ENCODE measurements at places on chromosomes 2 and 18.

DNA sequence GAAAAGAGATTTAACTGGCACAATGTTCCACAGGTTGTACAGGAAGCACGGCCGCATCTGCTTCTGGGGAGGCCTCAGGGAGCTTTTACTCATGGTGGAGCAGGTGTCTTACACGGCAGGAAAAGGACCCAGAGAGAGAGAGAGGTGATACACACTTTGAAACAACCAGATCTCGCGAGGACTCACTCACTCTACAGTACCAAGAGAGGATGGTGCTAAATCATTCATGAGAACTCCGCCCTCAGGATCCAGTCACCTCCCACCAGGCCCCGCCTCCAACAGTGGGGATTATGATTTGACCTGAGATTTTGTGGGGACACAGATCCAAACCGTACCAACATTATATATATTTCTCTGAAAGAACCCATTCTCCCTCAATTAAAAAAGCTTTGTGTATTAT is 79.7 kb upstream of the DOCK10 start:
- no peak for DNase-seq
- H3K4me1 ChIP-seq, result peaks cover 4% of the 10 kb centered on the region
- no peaks in the 10 kb centered on the region for H3K27me3 ChIP-seq
- H3K4me3 ChIP-seq, result no peak overlapping the region

DNA sequence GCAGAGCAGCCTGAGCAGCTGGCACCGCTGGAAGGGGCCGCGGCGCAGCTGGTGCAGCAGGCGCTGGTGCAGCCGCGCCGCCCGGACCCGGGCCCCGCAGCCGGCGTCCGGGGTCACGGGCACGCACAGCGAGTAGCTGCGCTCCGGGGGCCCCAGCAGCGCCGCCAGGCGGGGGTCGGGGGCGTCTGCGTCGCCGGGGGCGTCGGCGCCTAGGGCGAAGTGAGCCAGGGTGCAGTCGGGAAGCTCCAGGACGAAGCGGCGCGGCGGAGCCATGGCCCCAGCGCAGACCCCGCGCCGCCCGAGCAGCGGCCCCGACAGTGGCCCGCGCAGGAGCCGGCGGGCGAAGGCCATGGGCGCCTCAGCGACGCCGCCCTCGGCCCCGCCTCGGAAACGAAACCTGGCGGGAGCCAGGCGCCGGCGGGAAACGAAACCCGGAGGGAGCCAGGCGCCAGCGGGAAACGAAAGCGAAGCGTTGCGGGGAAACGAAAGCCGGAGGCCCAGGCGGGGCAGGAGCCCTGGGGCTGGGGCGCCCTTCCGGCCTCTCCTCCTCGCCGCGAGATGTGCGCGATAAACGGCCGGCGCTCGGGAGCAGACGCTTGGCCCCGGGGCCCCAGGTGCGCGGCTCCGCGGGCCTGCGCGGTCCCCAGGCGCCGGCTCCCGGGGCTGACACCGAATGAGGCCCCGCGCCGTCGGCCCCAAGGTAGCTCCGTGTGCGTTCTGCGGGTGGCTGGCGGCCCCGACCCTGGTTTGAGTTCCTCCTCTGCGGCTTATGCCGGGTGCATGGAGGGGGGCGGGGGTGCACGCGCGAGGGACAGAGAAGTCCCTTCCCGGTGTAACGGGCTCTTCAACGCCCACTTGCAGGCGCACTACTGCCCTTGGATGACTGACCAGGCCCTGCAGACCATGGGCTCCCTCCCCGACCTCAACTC is at the start of gene CMPK2:
Gene CMPK2, minus strand, starts transcription at position 562 of the 929 bp plus-strand sequence. Its CDS starts 211 bp downstream, at position 351.
- H3K36me3 ChIP-seq, result peaks cover 65% of the 10 kb centered on the region
- peak within 1 kb of the TSS; percentile 98 for H3K27ac ChIP-seq
- DNase-seq, result peak; percentile 94

DNA sequence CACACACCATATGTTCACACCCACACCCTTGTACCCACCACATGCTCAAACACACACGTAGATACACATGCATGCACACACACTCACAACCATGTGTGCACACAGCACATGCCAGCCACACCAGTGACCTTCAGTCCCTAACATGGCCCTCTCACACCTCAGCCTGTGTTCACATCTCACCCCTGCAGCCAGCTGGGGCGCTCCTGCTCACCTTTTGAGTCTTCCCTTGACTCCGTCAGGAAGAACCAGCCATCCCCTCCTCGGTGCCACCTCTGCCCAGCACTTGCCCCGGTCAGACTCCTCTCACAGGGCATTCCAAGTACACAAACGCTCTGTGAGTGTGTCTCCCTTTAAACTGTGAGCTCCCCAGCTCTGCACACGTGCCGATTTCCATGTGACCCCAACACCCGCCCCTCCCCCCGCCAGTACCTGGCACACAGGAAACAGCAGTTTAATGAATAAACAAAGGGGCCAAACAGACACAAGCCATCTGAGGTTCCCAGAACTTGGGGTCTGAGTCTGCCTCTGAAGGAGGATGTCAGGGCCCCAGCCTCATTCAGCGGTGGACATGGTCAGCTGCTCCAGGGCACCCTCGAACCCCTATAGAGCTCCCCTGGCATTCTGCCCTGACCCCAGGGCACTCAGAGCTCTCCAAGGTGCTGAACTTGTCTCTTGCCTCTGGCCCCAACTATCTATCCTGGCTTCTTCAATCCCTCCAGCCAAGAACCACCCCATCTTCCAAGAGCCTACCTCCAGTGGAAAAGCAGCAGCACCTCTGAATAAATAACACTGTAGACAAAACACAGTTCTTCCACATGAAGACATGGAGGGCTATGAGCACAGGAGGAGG is 252.9 kb downstream of the ATAD2B start:
- no peaks in the 10 kb centered on the region for H3K36me3 ChIP-seq
- H3K27ac ChIP-seq, result no peak overlapping the region
- no peaks in the 10 kb centered on the region for H3K4me1 ChIP-seq
- DNase-seq, result peak; percentile 47
- H3K4me3 ChIP-seq, result no peak overlapping the region

GRCh38 chr2:127226132-127226519 is 6.0 kb upstream of the CYP27C1 start:
- H3K27ac ChIP-seq, result no peak overlapping the region
- H3K36me3 ChIP-seq, result no peaks in the 10 kb centered on the region
- DNase-seq, result no peak
- H3K27me3 ChIP-seq, result peaks cover 29% of the 10 kb centered on the region

DNA sequence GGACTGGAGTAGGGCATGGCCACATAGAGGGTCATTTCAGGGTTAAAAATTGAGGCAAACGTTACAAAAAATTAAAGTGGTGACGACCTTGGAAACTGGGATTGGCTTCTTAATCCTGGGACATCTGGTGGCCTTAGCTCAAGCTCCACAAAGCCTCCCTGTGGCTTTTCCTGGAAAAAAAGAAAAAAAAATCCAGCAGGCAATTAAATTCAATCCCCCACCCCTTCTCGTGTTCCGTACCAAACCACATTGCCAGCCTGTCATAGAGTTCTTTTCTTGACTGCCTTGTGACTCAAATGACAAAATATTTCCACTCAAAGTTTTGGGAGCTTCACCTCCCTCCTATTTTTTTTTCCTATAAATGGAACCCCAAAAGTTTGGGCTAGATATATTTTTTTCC is 195.6 kb downstream of the HRH4 start:
- H3K36me3 ChIP-seq, result no peaks in the 10 kb centered on the region
- H3K27me3 ChIP-seq, result no peaks in the 10 kb centered on the region
- no peak overlapping the region for H3K27ac ChIP-seq
- no peak for DNase-seq

DNA sequence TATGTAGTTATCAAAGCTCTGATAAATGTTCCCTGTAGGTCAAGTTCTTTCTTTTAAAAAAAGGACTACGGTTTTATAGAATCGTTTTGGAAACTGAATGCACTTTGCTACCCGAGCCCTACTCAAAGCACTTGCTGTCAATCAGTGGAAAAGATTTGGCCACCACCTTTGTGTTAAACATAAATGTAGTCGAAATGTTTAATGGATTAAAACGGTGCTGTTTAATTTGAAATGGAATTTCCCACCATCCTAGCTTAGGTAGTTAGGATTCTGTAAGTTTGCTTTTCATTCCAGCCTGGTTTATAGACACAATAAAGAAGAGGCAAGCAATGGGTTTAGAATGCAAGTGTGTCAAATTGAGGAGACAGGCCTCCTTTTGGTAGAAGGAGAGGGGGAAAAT is 69.4 kb upstream of the MMADHC start:
- H3K4me1 ChIP-seq, result no peaks in the 10 kb centered on the region
- H3K4me3 ChIP-seq, result no peak overlapping the region
- no peaks in the 10 kb centered on the region for H3K27me3 ChIP-seq
- H3K27ac ChIP-seq, result no peak overlapping the region

DNA sequence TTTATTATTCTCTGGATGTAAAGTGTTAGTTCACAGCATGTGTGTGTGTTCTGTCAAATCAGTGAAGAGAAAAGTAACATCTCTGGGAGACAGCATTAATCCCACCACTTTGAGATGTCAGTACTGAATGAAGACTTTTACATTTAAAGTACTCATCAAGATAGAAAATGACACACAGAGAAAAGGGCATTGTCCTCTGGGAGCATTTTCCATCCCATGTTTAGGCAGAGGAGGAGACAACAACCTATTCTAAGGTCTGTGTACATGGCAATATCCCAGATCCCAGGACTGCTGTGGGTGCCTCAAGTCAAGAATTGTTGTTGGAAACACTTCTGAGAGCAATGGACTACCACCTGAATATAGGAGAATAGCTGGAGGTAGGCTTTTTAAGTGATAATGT is 201.5 kb downstream of the PPP1R1C start:
- DNase-seq, result no peak
- H3K36me3 ChIP-seq, result no peaks in the 10 kb centered on the region
- H3K27ac ChIP-seq, result no peak overlapping the region
- no peak overlapping the region for H3K4me3 ChIP-seq
- no peaks in the 10 kb centered on the region for H3K4me1 ChIP-seq

- no peak overlapping the region for H3K27ac ChIP-seq
- no peak for DNase-seq
- no peak overlapping the region for H3K4me3 ChIP-seq
- peaks cover 7% of the 10 kb centered on the region for H3K27me3 ChIP-seq
Measured at GRCh38 chr2:24477229-24477628, 13.8 kb upstream of the NCOA1 start.

DNA sequence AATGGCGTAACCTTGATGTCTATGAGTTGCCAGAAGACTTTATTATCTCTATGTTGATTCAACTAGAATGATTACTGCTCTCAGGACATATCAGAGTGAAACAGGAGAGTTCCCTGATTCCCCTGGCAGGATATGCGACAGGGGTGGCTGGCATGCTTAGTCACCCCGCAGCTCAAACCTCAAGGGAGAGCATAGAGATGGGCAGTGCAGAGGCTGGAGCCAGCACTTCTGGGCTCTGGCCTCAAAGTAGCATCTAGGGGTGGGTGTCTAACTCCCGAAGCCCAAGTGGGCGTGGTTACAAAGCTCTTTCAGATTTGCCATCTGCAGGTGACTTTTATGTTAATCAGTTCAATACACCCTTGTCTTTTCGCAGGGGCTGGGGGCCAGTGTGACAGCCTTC is 391.6 kb downstream of the ADCYAP1 start:
- no peaks in the 10 kb centered on the region for H3K4me1 ChIP-seq
- H3K4me3 ChIP-seq, result no peak overlapping the region
- H3K27me3 ChIP-seq, result no peaks in the 10 kb centered on the region
- H3K27ac ChIP-seq, result no peak overlapping the region
- H3K36me3 ChIP-seq, result no peaks in the 10 kb centered on the region

DNA sequence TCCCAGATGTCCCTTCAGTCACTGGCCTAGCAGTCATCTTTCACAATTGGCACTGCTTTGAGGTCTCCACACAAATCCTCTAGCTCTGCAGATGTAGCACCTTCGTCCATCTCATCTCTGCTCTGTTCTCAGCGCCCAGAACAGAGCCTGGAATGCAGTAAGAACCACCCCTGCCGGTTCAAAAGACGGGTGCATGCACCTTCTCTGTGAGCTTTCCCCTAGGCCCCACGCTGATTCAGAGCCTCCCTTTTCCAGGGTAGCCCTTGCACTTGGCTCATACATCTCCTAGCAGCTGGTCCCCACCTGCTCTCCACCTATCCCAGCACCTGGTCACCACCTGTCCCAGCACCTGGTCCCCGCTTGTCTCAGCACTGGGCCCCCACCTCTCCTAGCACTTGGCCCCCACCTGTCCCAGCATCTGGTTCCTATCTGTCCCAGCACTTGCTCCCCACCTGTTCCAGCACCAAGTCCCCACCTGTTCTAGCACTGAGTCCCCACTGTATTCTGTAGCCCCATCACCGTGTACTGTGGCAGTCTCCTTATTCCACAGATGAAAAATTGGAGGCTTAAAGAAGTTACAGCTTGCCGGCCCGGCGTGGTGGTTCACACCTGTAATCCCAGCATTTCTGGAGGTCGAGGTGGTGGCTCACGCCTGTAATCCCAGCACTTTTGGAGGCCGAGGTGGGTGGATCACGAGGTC is 4.7 kb upstream of the KCNF1 start:
- no peak overlapping the region for H3K4me3 ChIP-seq
- H3K27me3 ChIP-seq, result peaks cover 19% of the 10 kb centered on the region
- DNase-seq, result no peak
- H3K36me3 ChIP-seq, result no peaks in the 10 kb centered on the region
- no peak overlapping the region for H3K27ac ChIP-seq

- peaks cover 2% of the 10 kb centered on the region for H3K4me1 ChIP-seq
- H3K27ac ChIP-seq, result no peak overlapping the region
- no peaks in the 10 kb centered on the region for H3K36me3 ChIP-seq
- DNase-seq, result no peak
- H3K4me3 ChIP-seq, result no peak overlapping the region
Measured at GRCh38 chr2:159620796-159621195, 4.4 kb upstream of the BAZ2B start.

DNA sequence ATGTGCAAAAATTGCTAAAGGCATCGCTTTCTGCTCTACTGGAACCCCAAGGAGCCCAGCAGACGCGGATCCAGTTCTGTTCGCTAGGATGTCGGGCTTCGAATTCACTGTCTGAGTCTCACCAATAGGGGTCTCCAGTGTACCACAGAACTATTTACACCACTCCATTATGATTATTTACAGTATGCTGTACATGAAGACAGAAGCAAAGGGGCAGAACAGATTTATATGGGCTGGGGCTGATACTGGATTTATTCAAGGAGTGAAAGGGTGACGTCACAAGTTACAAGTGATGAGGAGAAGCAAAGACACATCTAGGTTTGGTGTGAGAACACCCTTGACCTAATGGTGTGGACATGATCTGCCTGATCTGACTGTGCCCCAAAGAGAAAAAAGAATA is 185.3 kb upstream of the ATP5MC3 start:
- H3K27ac ChIP-seq, result no peak overlapping the region
- H3K36me3 ChIP-seq, result no peaks in the 10 kb centered on the region
- peak; percentile 40 for DNase-seq
- no peaks in the 10 kb centered on the region for H3K4me1 ChIP-seq
- peaks cover 22% of the 10 kb centered on the region for H3K27me3 ChIP-seq

GRCh38 chr2:60520917-60521539 is 32.4 kb downstream of the BCL11A start:
- H3K27me3 ChIP-seq, result peaks cover 36% of the 10 kb centered on the region
- peaks cover 10% of the 10 kb centered on the region for H3K4me1 ChIP-seq
- H3K4me3 ChIP-seq, result no peak overlapping the region
- no peaks in the 10 kb centered on the region for H3K36me3 ChIP-seq

DNA sequence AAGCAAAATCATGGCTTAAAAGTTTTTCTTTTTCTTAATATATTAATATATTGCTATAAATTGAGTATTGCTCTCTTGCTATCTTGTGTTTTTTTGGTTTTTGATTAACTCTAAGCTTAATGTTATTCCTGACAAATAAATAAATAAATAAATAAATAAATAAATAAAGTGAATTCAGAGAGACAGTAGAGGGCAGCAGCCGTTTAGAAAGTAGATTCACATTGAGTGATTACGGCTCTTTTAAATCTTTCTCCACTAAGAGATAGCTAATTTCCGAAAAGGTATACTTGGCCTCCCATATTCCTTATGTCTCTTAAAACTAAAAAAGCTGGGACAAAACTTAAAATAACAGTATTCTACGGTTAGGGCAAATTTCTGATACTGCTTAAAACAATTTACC is 34.3 kb downstream of the MSH2 start:
- no peak for DNase-seq
- no peaks in the 10 kb centered on the region for H3K27me3 ChIP-seq
- no peak overlapping the region for H3K27ac ChIP-seq
- H3K36me3 ChIP-seq, result peaks cover 35% of the 10 kb centered on the region
- H3K4me3 ChIP-seq, result no peak overlapping the region
- H3K4me1 ChIP-seq, result no peaks in the 10 kb centered on the region

Measured in activated CD8-positive, alpha-beta T cell treated with anti-CD3 and anti-CD28 coated beads, Interleukin-2, amount 10 ng/mL, durations not matched to agents 7 days and 5 days (primary cell).